ENCODE measurements at places on chromosomes 7 and 10.
A peak's percentile ranks its signal among the peaks of the same experiment; 100 is the strongest.

DNA sequence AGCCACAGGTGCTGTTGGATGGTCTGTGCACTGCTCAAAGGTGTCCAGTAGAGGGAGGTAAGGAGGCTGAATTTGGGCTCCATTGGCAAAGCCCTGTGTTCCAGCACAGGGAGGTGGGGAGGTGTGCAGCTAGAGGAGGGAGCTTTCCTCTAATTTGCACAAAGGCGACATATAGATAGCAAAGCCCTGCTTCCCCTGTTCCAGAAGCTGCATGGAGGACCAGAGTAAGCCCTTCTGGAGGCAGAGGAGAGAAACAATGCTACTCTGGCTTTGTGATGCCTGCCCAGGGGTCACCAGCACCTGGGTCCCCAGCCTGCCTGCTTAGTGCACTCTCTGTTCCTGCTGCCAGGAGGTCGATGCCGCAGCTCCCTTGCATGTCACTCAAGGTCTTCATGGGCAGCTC lies 3.4 kb upstream of the ARHGAP22 start:
- DNase-seq, result peak; percentile 53

DNA sequence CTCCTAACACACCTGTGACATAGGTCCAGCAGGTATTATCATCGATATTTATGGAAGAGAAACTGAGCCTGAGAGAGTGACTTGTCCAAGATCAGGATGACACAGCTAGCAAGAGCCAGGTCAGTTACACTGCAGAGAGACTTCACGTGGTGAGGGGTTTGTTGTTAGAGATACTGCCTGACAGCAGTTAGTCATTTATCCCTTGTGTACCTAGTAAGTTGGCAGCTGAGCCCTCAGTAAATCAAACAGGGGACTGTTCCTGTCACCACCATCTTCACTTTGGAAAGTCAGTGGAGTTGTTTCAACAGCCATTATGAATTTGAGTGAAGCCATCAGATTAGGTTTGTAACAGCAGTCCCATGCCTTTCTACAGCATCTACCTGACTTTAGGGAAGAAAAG lies 87.5 kb upstream of the GATA3 start:
- no peak for DNase-seq

- peak; percentile 55 for DNase-seq
Measured at GRCh38 chr10:69413221-69413865, 3.4 kb downstream of the TACR2 start.

DNA sequence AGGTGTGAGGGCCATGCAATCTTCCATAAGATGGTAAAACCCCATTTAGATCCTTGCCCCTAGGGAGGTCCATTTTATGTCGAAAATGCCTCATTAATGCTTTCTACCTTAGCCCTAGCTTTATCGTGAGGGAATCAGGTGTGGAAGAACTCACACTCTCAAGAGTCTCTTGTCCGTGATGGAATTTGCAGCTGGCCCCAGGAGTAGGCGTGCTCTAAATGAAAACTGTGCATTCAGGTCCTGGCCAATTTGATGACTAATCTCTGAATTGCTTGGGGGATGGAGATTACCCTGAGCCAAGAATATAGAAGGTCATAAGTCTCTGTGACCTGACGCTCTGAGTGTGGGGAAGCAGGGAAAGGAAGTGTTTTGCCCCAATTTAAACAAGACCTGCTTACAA lies 6.6 kb downstream of the C10orf90 start:
- DNase-seq, result peak; percentile 66

GRCh38 chr7:7946486-7946885 lies 22.1 kb upstream of the GLCCI1 start:
- no peak for DNase-seq

GRCh38 chr7:803243-803635 lies 29.0 kb upstream of the SUN1 start:
- DNase-seq, result no peak

DNA sequence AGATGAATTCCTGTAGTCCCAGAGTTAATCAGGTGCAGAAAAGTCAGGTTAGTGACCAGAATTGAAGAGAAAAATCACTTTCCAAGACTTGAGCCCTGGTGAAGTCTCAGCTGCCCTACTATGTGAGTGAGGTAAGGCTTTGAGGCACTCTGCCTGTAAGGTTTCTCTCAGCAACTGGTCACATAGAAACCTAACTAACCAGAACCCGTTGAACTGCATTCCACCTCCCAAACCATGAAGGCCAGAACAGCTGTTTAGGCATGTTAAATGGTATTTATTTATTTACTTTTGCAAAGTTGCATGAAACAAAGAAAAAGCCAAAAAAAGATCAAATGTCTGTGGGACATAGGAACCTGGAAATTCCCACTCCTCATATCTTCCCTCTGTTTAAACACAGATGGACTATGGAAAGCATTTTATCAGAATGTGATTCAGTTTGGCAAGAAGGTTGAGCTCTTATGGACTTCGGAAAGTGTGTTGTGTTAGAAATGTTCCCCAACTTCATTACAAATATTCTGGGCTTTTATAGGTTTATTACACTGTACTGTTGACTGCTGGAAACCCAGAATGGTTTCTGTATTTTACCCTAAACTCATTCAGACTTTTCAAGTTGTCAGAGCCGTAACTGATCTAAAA lies 12.8 kb upstream of the GPR85 start:
- no peak for DNase-seq

DNA sequence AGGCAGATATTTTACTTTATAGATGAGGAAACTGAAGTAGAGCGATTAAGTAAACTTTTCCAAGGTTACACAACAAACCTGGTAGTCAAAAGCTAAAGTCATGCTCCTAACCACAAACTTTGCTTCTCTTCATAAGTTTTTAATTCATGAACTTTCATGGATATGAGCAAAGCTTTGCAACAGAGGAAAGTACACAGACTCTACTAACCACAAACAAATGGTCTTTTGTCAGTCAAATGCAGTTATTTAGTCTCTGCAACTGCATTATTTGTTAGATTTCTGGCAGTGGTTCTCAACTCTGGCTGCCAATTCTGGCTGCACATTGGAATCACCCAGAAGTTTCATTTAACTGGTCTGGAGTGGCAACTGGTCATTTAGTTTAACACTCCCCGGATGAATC lies 140.6 kb upstream of the TMEM168 start:
- DNase-seq, result peak; percentile 92

DNA sequence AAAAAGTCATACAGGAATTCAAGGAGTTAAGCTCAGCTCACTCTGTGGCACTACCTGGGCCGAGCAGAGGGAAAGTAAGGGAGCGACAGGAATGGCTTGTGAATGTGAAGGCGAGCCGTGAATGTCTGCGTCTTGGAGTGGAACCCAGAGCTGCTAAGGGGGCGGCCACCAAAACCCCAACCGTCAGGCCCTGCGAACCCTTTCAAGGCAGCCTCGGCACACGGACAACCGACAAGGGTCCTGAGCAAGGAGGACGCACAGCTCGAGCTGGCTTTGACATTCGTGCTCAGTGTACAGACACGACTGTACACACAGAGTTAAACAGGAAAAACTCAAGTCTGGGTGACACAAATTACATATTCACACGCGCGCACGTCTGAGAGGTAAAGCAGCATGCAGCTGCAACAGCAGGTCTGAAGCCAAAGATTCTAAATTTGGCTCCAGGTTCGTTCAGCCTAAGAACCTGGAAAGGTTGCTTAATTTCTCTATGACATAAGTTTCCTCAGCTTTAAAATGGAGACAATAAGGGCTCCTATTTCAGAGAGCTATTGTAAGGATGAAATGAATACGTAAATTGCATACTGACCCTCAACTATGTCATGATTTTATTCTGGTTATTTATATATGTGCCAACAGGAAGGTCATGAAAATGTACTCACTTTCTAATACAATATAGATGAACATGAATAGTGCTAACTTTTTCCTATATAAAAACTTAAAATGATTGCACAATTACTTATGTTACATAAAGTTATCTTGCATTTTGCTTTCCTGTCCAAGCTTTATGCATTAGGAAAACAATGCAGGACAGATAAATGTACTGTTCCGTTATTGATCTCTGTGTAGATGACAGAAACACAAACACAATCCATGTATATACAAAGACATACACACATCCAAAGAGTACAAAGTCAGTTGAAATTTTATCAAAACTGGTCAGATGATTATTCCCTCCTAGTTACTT lies 192.9 kb downstream of the ZMYND11 start:
- DNase-seq, result no peak

- peak; percentile 70 for DNase-seq
Measured at GRCh38 chr10:73159038-73159648, 8.7 kb downstream of the ECD start.

GRCh38 chr7:81779706-81780105 lies 9.9 kb upstream of the HGF start:
- DNase-seq, result no peak

GRCh38 chr10:8037941-8038894 lies 16.3 kb upstream of the GATA3 start:
- DNase-seq, result no peak

GRCh38 chr10:6036861-6037321 lies 25.3 kb downstream of the IL2RA start:
- no peak for DNase-seq

- DNase-seq, result no peak
Measured at GRCh38 chr7:15016766-15017165, 114.2 kb upstream of the DGKB start.

DNA sequence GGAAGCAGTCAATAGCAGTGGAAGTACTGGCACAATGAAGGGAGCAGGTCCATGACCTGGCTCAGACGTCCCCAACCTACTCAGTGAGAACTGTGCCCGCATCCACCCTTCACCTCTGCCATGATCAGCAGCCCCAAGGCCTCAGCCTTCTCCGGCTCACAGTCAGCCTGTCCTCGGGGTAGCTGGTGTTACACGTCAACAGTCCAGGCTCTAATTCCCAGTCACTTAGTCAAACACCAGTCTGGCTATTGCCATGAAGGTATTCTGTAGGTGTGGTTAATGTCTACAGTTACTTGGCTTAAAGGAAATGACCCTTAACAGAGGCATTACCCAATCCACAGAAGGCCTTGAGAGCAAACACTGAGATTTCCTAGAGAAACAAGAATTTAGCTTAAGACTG lies 49.1 kb downstream of the GRB10 start:
- no peak for DNase-seq

- DNase-seq, result no peak
Measured at GRCh38 chr7:40883826-40884225, 749.0 kb downstream of the SUGCT start.

- no peak for DNase-seq
Measured at GRCh38 chr7:47932016-47932415, 16.2 kb downstream of the PKD1L1 start.

DNA sequence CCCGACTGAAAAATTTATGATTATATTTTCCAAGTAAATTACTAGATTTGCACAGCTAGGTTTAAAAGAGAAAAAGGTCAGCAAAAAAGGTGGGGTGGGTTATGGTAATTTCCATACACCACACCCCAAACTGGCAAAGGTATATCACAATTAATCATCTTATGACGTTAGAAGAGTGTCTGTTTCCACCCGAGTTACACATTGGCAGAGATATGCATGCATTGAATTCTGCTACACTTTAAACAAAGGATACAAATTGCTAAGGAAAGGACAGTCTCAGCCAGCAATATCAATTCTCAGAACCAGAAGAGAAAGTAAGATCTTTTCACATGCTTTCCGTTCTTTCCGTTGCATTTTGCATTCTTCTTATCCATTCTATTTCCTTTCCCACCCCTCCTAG lies 843.3 kb downstream of the GATA3 start:
- no peak for DNase-seq

- DNase-seq, result no peak
Measured at GRCh38 chr10:124091646-124092249, 1.6 kb downstream of the CHST15 start.

DNA sequence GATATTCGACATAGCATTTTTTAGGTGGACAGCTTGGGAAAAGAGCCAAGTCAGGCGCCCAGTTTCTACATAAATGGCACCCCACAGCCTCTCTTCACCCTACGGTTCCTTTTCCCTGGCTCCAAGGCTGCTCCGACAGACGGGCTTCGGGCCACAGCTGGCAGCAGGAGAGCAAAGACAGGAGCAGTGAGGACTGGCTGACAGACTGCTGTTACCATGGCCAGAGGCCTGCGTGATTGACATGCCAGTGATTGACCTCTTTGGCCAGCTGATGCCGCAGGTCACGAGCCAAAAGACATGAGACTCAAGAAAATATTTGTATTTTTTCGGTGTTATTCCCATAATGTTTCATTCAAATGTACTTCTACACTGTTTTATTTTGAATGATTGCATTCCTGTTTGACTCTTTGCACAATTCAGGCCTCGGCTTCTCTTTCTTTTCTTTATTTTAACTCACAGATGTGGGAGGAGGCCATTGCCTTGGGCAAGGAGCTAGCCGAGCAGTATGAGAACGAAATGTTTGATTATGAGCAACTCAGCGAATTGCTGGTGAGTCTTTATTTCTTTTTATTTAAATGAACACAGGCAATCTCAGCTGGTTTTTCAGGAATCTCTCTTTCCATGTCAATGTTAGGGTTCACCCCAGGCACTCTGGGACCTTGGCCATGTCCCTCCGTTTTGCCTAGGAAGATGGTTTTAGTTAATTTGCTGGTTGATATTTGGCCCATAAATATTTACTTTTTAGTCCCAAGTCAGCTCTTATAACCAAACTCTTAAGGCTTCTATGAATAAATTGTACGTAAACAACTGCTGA lies 146.3 kb upstream of the NPS start:
- DNase-seq, result no peak

- DNase-seq, result no peak
Measured at GRCh38 chr7:151435971-151436370, 4.0 kb downstream of the CRYGN start.

DNA sequence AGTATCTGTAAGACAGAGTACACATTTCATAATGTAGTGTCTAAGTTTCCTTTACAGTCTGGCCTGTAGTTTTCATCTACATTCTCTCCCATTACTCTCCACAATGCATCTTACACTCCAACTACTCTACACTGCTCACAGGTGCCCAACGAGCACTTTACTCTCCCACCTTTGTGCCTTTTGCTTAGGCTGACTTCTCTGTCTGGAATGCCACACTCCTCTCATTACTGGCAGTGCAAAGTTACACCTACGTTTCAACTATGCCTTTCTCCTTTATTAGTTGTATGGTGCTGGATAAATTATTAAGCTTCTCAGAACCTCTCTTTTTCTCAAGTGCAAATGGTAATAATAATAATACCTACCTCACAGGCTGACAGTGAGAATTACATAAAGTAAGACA lies 70.5 kb downstream of the RNLS start:
- no peak for DNase-seq

GRCh38 chr7:74008687-74009086 lies 19.3 kb upstream of the ELN start:
- no peak for DNase-seq

GRCh38 chr7:33062023-33062781 lies at the start of gene NT5C3A:
NT5C3A (minus strand) TSS chr7:33062776; CDS start chr7:33062705, 71 bp downstream.
- peak; percentile 17 for DNase-seq

- no peak for DNase-seq
Measured at GRCh38 chr10:78570633-78571235, 498.0 kb upstream of the ZMIZ1 start.

DNA sequence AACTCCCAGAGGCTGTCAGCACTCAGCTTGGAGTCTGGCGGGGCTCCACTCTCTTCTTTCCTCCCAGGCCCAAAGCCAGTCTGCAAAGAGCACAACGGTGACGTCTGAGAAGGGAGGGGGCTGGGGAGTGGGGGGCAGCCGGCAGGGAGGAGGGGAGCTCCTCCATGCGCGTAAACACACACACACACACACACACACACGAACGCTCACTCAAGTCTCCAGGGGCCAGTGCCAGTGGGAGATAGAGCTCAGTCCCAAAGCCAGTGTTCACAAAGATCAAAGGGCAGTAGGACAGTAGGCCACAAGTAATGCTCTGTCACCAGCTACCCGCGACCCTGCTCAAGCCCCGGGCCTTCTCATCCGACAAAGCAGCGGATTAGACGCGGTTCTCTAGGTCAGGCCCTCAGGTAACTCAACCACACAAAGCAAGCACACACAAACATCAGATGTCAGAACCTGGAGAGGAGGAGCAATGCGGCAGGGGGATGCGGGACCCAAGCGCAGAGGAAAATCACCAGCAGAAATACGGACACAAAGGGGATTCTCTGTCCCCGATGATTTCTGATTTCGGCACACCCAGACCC lies 19.9 kb downstream of the TCAF1 start:
- DNase-seq, result peak; percentile 89

Measured in pons (tissue), 1 donor.